ENCODE measurements at places on chromosomes 2 and 18. TPM values are rescaled to one million over a fixed set of nuclear protein-coding genes. Genes with fewer than 3 reads are reported as not detected.

GRCh38 chr2:159154366-159154765 lies 132.1 kb downstream of the WDSUB1 start:
- DNase-seq = no peak

DNA sequence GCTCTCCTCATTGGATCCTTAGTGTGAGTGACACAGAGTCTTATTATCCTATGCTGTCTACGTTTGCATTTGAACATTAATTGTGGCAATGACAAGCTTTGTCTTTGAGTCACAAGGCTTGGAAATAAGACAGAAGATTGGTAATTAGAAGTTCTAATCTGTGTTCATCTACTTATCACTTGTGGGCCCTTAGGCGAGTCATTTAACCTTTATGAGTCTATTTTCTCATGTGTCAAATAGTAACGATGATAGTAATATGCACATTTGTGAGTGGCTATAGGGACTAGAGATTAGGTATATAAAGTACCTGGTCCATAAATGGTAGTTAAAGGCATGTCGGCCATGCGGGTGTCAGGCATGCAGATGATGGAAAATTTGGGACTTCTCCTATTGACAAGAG lies 105.6 kb upstream of the NABP1 start:
- DNase-seq = no peak

GRCh38 chr2:25804338-25804737 lies 73.9 kb downstream of the ASXL2 start:
- no peak for DNase-seq

The PRSS56 gene
- not detected for total RNA-seq

Measured in NCI-H460 (cell line).